ENCODE measurements at places on chromosomes 3 and 15.

GRCh38 chr15:89802986-89803824 is 11.4 kb downstream of the ANPEP start:
- DNase-seq, result no peak

GRCh38 chr15:83854321-83854720 is 200.4 kb downstream of the ADAMTSL3 start:
- DNase-seq, result no peak

- no peak for DNase-seq
These were observed 46.4 kb downstream of the TIPARP start for GRCh38 chr3:156720826-156721225.

DNA sequence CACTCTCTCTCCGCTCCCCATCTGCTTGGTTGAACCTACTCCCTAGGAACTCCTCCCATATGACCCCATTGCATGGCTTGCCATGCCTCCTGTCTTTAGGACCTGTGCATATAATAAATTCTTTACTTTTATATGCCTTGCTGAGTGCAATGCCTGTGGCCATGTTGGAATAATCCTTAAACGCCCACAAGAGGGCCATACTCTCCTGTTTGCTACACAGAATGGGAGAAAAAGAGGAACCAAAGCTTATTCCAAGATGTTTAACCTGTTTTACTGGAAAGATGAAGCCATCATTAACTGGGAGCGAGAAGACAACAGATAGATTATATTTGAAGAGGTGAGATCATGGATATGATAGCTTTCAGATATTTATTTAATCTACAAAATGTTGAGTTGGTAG is 1097.8 kb downstream of the NAALADL2 start:
- DNase-seq, result no peak

- DNase-seq, result no peak
These were observed 46.0 kb downstream of the ANP32A start for GRCh38 chr15:68774521-68775235.

Data from stimulated activated CD4-positive, alpha-beta T cell treated with anti-CD3 and anti-CD28 coated beads, Interleukin-12 subunit alpha, Interleukin-12 subunit beta, amount 100 ng/mL, for 24 hours (primary cell).